ENCODE measurements at places on chromosomes 16 and 17.

DNA sequence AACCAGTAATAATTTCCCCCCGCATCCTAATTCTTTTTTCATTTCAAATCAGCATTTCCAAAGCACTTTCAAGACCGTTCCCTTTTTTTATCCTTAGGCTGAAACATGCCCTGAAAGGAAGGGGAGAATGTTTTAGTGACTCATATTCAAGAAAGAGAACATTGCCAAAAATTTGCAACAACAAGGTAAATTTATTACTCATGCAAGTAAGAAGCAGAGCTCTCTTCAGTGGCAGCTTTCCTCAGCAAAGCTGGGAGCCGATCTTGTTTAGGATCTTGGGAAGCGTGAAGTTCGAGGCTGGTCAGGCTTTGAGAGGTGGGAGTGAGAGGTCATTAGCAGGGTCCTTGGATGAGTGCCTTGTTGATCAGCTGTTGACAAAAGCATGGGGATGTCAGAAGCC is 129.5 kb downstream of the PRKCA start:
- DNase-seq, result no peak

DNA sequence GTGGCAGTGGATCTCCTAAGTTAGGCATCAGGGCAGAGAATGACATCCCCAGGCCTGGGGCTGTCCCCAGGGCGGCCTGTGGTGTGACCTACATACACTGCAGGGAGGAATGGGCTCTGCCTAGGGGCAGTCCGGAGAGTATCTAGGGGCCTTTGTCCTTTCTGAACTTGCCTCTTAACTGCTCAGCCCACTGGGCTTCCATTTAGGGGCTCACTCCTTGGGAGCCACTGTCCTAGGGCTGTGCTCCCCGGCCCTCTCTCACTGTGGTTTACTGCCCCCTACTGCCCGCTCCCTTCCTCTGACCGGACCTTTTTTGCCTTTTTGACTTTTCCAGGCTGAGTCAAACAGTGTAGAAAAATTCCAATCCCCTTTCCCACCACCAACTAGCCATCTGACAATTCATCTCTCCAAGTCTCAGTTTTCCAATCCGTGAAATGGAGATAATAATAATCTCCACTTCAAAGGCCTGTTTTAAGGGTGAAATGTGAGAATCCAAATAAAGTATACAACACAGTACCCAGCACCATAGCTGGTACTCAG is 66.8 kb downstream of the DNAH3 start:
- peak; percentile 14 for DNase-seq

GRCh38 chr16:1362807-1363206 is 11.1 kb downstream of the GNPTG start:
- DNase-seq, result no peak

GRCh38 chr17:47304186-47304585 is 19.6 kb upstream of the EFCAB13 start:
- no peak for DNase-seq

DNA sequence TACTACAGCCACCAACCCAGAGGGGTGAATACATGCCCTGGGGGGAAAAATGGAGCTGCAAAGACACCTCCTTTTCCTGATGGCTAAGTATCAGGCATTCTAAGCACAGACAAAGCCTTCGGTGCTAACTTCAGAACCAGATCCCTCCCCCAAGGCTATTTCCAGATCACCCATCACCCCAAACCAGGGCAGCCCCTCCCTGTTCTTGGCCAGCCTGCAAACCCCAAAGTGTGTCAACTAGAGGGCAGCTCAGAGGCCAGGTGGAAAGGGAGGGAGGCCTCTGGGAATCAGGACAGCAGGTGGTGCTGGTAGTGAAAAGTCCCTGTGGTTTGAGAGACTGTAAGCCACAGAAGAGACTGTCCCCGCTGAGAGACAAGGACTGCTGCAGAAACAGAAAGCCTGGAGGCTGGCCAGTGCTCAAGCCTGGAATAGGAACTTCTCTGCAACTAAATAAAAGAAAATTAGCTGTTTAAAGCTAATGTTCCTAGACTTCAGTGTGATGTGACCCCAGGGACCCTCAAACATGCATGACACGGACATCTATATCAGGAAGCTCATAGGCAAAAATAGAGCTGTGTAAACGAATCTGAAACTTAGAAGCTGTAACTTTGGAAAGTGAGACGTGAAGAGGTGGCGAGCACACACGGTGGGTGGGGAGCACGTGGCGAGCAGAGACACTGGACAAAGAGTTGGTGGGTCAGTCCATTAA is 9.1 kb downstream of the TUBG1 start:
- peak; percentile 7 for DNase-seq

DNA sequence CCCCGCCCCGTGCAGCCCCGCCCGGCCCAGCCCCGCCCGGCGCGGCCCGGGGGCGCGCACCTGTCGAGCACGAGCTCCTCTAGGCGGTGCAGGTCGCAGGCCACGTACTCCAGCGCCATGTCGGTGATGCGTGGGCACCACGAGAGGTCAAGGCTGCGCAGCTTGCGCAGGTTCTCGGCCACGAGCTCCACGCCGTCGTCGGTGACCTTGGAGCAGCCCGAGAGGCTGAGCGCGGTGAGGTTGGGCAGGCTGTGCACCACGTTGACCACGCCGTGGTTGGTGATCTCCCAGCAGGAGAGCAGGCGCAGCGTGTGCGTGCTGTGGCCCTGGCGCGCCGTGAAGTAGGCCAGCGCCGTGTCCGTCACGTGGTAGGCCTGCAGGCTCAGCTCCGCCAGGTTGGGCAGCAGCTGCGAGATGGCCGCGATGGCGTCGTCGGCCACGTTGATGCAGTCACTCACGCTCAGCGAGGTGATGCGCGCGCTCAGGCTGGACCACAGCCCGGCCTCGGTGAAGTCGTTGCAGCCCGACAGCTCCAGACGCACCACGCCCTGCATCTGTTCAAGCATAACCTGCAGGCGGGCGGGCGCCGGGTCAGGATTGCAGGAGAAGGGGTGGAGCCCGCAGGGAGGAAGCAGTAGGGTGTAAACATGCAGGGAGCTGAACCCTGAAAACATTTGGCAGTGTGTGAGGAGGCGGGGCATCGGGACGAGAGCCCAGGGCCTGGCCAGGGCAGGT is 5.3 kb upstream of the WDR24 start:
- no peak for DNase-seq

DNA sequence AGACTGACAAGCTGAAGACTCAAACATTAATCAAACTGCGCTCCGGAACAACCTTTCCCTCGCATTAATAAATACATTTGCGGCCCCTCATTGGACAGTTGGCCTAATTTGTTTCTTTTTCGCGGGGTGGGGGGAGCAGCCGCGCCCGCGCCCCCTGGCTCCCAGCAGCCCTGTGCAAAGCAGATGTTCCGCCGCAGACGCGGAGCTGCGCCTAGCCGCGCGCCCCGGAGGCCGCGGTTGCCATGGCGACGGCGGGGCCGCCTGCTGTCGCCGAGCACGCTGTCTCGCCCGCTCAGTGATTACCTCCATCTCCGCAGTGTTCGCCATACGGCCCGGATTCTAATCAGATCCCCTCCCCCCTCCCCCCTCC is 25.5 kb downstream of the COPZ2 start:
- DNase-seq, result peak; percentile 95

DNA sequence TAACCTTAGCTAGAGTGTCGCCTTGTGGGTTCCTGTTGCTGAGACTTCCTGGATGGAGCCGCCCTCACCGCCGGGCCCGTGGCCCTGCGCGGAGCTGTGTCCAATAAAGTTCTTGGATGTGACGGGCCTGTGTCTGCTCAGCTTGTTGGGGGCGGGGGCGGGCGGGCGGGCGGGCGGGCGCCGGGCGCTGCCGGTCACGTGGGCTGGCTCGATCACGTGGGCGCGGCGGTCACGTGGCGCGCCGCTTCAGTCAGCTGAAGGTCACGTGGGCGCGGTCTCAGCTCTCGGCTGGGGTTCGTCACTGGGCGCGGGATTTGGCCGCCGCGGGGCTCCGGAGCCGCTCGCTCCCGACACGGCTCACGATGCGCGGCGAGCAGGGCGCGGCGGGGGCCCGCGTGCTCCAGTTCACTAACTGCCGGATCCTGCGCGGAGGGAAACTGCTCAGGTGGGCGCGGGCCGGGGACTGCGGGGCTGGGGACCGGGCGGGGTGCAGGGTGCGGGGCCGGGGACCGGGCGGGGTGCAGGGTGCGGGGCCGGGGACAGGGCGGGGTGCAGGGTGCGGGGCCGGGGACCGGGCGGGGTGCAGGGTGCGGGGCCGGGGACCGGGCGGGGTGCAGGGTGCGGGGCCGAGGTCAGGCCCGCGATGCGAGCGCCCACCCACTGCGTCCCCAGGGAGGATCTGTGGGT is at the start of gene AMDHD2:
AMDHD2 (plus strand) TSS at position 275 of the 687 bp plus-strand sequence; CDS start at position 363, 88 bp downstream.
- peak; percentile 12 for DNase-seq

DNA sequence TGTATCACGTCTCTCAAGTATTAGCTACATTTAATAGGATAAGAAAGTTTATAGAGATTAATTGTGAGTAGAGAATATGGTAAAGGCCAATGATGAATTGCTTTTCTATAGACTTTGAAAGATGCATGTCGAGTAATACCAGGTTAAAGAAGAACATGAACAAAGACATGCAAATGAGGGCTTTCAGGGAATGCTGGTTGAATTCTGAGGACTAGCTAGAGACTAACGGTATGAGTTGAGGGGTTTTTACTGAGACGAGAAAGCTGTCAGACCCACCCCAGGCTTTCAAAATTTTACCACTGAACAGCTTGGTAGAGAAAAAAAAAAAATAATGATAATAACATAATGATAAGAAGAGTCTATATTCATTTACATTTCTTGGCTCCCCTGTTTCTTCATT is 796.0 kb upstream of the CDH8 start:
- no peak for DNase-seq

DNA sequence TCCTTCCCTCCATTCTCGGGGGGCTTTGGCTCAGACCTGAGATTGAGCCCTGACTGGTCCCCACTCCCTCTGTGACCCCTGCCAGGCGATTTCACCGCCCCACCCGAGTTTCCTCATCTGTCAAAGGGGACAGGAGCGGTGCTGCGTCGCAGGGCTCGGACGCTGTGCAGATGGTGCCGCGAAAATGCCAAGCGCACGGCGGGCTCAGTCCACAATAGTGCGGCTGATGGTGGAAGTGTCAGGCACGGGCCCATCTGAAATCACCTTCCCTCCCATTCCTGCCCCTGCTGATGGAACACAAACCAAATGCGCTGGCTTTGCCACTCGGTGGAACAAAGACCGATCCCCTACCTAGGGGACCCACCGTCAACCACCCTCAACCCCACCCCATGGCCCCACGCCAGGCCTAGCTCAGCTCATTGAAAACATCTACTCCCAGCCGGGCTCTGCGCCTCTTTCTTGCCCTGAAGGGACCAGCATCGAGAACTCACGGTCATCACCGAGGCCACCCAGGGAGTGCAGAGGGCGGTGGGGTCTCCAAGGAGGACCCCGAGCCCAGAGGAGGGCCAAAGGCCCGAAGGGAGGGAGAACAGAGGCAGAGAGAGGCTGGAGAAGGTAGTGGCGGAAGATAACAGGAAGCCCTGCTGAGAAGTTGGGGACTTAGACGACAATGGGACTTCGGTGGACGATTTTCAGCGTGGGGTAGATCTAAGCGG is 1.4 kb downstream of the CARHSP1 start:
- DNase-seq, result no peak

- DNase-seq, result no peak
Observed at GRCh38 chr16:4426021-4426684, 485 bp downstream of the DNAJA3 start.

- DNase-seq, result peak; percentile 95
Observed at GRCh38 chr17:64357191-64357981, 33.3 kb downstream of the PECAM1 start.

DNA sequence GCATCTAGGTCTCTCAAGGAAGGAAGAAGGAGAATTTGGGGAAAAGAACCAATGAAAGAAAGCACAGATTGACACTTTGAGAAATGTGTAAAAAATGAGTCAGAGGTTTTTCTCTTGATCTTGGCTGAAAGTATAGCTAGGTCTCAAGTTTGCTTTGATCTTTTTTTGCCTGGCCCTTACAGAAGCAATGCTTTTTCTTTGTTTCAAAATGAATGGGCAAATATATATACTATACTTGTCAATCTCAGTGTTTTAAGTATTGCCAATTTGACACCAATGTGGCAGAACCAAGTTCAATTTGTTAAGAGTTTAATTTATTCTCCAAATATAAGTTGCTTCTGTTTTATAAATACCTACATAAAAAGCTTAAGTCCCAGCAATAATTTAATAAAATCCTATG is 119.6 kb downstream of the PPM1E start:
- DNase-seq, result no peak

GRCh38 chr16:12092544-12092921 is 116.0 kb downstream of the SNX29 start:
- DNase-seq, result no peak

DNA sequence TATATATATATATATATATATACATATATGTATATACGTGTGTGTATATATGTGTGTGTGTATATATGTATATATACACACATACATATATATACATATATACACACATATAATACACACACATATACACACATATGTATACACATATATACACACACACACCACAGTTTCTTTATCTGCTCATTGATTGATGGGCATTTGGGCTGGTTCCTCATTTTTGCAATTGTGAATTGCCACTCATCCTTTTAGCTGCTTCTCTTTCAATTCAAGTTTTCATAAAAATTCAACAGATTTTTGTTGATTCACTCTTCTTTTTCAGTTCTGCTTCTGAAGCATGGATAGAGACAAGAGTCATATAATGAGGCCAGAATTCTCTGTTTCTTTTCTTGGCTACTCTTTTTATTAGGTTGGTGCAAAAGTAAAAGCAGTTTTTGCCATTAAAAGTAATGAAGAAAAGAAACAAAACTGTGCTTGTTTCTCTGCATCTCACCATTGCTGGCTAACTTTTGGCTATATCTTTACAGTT is 44.5 kb downstream of the SLFN5 start:
- no peak for DNase-seq

DNA sequence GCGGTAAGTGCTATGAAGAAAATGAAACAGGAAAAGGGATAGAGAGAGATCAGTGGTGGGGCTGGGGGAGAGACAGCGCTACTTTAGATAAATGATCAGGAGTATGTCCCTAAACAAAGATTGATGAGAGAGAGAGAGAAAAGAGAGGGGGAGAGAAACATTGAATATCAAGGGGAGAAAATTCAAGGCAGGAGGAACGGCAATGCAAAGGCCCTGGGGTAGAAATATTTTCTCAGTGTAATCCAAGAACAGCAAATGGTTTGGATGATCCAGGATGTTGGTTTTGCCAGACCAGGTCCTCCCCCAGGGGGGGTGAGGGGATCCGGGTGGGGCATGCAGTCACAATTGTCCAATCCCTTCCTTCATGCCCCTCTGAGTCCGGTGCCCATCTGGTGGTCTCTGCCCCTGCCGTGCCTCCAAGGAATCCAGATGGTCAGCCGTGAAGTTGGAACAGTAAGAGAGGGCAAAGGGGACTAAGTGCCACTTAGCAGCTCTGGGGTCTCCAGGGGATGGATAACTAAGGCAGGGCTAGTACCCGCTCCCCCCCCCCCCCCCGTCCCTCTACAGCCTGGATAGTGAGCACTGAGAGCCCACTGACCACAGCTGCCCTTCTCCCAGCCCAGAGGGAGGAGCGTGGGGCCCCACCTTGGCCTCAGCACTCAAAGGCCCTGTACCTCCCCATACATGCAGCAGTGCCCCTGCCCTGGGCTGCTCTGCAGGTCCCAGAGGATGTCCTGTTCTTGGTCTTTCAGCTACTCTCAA is 43.7 kb downstream of the TMEM132E start:
- no peak for DNase-seq

GRCh38 chr17:45976755-45977505 is 22.1 kb upstream of the STH start:
- no peak for DNase-seq

- DNase-seq, result no peak
Observed at GRCh38 chr16:10121491-10121890, 60.7 kb downstream of the GRIN2A start.

- no peak for DNase-seq
Observed at GRCh38 chr16:27472091-27473020, 70.4 kb downstream of the IL21R start.

Data from NCI-H1694 treated with DMSO at 0.1 percent for 48 hours (cell line).